ENCODE measurements at places on chromosomes 6 and 20.

GRCh38 chr6:36235862-36236261, 34.0 kb upstream of the PNPLA1 start:
- no peak for DNase-seq

DNA sequence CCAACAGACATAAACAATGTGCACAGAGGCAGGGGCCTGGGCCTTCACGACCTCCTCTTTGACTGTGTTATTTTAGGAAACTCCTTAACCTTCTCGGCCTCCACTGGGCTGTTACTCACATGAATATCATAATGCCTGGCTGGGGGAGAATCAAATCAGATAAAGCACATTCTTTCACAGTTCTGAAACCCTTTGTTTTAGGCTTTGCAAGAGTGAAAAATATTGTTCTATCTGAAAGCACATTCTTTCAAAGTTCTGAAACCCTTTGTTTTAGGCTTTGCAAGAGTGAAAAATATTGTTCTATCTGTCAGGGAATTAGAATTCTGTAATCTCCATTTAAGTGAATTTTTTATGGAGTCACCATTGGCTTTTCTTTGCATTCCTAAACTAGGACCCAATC, 50.7 kb upstream of the SYNDIG1 start:
- DNase-seq, result no peak

DNA sequence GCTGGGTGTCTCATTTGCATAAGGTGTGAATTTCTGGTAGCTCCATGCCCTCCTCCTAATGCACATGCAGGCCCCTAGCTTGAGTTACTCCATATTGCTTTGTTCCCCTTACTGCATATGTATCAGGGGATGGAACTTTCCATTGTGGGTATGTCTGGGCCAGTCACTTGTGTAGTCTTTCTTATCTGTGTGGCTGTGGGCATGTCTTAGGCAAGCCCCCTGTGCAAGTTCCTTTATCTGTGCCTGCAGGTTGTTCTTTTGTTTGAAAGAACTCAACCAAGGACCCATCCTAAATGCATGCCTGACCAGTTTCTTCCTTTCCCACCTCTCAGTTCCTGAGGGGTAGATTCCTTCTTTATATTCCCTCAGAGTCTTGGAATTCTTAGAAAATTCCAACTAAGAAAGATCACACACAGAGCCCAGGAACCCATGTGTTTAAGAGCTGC, 23.6 kb downstream of the MBOAT1 start:
- DNase-seq, result no peak

GRCh38 chr6:143596866-143597265, 80.9 kb upstream of the PHACTR2 start:
- DNase-seq, result no peak

DNA sequence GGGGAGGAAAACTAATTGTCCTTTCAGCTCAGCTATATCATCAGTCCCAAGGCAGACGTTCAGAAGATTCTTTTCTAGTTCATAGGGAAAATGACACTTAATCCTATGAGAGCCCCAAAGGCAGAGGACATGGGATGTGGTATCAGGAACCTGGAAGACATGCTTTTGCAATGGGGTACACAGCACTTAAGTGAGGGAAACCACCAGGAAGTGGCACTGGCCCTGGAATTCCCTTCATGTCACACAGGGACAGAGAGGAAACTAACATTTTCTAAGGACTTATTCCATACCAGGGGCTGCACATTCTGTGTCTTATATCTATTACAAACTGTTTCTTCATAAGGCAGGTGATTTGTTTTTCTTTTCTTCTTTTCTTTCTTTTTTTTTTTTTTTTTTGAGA, 28.2 kb downstream of the VPS52 start:
- no peak for DNase-seq

DNA sequence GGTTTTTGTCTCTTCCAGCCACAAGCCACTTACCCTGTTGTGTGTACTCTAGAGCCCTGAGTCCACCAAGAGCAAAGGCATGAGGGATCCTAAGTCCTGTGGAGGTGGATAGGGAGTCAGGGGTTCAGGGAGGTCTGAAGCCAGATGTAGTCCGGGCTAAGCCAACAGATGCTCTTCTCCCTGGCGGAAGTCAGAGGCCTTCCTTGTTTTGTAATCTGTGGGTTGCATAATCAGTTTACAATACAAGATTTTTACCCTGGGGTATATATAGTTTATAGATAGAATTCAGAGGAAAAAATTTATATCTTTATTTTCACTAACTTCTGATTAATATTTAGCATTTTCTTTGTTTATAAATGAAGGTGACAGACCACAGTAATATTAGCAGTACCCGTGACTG, 9.2 kb downstream of the LAMP5 start:
- DNase-seq, result no peak

DNA sequence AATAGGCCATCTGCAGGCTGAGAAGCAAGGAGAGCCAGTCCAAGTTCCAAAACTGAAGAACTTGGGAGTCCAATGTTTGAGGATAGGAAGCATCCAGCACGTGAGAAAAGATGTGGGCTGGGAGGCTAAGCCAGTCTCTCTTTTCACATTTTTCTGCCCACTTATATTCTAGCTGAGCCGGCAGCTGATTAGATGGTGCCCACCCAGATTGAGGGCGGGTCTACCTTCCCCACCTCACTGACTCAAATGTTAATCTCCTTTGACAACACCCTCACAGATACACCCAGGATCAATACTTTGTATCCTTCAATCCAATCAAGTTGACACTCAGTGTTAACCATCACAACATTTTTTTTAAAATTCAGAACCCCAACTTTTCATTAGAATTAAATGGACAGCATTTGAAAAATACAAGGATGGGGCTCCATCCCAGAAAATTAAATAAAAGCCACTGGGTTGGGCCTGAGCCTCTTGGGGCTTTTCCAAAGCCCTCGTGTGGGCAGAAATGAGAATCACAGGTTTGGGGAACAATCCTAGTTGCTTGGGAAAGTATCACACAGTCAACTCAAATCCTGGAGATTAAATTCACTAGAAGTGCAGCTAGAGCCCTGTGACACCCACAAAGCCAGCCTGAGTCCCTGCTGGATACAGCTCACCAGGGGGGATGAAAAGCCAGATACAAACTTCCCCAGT, 2.2 kb downstream of the CLDN20 start:
- no peak for DNase-seq

DNA sequence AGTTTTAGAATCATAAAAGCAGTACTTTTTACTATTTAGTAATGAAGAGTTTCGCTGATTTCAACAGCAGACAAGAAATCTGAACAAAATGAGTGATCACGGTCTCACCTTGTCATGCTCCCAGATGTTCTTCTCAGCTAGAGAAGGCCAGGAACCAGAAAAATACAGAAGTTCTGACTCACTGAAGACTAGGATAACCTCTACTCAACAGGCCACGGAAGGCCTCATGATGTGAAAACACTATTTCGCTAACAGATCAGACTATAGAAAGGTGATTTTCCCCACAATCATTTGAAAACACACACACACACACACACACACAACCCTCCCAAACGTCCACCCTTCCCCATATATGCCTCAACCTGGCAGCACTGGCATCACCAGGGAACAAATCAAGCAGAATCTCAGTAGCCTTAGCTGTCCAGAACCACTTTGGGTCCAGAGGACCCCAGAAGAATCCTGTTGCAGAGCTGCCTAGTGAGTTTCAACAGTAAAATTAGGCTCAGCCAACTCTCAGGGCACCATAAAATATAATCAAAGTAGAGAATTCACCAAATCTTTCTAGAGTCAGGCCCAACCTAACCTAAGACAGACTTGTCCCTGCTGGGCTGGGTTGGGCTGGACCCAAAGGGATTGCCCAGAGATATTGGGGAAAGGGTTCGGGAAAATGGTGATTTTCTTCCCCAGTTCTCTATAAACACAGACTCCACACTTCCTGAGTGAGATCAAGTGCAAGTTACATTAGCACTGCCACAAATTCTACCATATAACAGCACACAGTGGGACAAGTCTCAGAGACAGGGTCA, 7.9 kb downstream of the EXOC2 start:
- no peak for DNase-seq

GRCh38 chr20:22776369-22776768, 192.0 kb upstream of the FOXA2 start:
- DNase-seq, result no peak

GRCh38 chr6:75893058-75893775, 144.2 kb downstream of the MYO6 start:
- DNase-seq, result no peak

GRCh38 chr6:147216915-147217314, 12.7 kb downstream of the STXBP5 start:
- no peak for DNase-seq

DNA sequence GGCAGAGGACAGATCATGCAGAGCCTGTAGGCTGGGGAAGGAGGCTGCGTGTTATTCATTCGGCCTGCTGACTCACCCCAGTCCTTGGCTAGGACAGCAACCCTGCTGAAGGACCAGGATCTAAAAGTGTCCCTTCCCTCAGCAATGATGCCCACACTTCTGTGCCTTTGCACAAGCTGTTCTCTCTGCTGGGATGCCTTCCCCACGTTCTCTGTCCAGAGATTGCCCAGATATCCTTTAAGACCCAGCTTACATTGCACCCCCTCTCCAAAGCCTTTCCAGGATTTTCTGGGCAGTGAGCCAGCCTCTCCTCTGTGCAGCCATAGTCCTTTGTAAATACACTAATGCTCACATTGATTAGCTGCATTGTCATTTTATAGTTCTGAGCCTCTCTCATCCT, 99.3 kb upstream of the CHD6 start:
- no peak for DNase-seq

DNA sequence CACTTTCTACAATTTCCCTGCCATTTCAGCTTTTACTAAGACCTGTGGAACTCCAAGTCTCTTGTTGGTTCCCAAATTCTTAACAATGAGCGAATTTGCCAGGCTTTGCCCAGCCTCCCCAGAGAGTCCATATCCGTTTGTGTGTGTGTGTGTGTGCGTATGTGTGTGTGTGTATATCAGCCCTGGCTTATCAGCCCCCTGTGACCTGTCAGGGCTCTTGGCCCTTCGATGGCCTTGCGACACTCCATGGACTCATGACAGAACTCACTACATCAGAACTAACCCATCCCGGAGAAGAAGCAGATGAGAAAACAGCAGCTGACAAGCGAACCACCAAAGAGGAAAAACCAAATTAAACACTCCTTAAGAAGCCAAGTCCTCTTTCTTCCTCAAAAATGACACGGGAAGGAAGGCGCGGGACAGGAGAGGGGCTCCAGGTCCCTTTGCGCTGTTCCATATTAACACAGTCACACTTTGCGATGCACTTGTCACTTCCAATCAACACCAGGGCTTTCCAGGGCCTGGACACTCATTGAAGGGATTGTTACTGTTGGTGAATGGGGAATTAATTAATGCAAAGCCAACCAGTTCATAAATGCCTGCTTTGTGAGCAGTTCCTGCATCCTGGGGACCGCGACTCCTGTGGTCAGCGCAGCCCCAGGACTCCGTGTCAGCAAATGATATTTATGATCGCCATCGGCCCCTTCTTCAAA, 524.0 kb downstream of the CD83 start:
- DNase-seq, result no peak

DNA sequence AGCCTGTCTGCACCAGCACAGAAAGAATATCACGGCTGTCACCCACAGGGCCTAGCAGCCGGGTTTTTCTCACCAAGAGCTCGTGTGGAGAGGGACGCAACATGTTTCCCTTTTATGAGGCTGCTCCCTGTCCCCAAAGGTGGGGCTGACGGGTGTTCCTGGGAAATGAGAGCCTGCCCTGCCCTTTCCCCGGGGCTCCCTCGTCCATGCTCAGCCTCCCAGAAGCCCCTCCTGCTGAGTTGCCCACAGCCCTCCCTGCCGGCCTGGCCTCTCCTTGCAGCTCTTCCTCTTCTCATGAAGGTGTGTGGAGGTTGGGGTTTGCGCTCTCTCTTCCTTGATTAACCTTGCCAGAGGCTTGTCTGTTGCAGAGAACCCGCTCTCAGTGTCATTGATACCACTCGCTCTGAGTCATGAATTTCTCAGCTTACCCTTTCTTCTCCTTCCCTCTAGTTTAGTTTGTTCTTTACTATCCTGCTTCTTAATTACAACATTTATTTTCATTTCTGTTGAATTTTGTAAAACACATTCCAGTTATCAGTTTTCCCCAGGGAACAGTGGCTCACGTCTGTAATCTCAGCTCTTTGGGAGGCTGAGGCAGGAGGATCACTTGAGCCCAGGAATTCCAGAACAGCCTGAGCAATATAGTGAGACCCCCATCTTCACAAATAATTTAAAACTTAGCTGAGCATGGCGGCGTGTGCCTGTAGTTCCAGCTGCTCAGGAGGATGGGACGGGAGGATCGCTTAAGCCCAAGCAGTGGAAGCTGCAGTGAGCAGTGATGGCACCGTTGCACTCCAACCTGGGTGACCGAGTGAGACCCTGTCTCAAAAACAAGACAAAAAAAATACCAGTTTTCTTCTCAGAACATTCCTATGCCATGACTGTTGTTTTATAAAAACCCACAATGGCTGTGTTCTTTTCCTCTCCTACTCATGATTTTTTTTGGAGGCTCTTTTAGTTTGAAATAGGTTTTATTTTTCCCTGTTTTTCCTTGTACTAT, 103.8 kb downstream of the TMEM242 start:
- no peak for DNase-seq

- no peak for DNase-seq
Observed at GRCh38 chr20:12413116-12413515, 495.4 kb downstream of the BTBD3 start.

- DNase-seq, result no peak
Observed at GRCh38 chr6:22471746-22472145, 97.6 kb upstream of the HDGFL1 start.

- no peak for DNase-seq
Observed at GRCh38 chr6:49969605-49970004, at the start of gene DEFB113. Gene DEFB113 (minus strand): TSS chr6:49969625. CDS start chr6:49969625, 0 bp downstream.

DNA sequence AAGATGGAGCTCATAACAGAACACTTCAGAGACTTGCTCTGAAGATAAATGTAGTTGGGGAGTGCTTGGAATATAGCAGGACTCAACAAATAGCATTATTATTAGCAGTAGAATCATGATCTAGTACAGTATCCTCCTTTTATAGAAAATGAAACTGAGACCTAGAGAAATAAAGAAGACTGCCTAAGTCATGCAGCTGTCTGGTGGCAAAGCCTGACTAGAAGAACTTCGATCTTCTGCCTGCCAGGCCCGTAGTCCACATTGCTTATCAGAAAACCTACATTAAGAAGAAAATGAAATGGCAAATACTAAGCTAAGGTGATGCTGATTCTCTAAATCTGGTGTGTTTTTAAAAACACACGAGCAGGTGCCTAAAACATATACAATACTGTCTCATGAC, 46.4 kb upstream of the DST start:
- no peak for DNase-seq

- DNase-seq, result no peak
Observed at GRCh38 chr6:4902363-4902762, 101.5 kb downstream of the RPP40 start.

GRCh38 chr6:83702749-83703148, 6.2 kb downstream of the SNAP91 start:
- no peak for DNase-seq

DNA sequence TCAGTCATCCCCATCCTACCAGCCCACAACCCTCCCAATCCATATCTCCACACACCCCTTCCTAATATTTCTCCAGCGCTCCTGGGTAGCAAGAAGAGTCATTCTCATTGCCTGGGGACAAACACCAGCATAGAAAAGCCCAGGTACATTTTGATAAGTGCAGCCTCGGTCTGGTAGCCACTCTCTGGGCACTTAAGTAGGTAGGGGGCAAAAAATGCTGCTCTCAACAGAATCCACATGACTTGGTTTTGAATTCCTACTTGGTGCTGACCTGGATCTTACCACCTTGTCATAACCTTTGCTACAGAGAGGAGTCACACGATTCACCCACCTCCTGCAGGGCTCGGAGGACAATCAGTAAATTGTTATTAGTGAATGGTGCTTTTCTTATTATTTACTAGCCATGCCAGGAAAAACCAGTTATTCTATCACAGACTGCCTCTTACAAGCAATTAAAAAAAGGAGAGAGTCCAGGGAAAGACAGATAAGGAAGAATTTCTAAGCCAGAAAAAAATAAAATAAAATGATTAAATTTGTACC, 249.1 kb downstream of the LY86 start:
- DNase-seq, result no peak

- DNase-seq, result no peak
Observed at GRCh38 chr20:62707921-62708521, 615 bp upstream of the NTSR1 start.
